ENCODE measurements at places on chromosomes 6 and 20.

DNA sequence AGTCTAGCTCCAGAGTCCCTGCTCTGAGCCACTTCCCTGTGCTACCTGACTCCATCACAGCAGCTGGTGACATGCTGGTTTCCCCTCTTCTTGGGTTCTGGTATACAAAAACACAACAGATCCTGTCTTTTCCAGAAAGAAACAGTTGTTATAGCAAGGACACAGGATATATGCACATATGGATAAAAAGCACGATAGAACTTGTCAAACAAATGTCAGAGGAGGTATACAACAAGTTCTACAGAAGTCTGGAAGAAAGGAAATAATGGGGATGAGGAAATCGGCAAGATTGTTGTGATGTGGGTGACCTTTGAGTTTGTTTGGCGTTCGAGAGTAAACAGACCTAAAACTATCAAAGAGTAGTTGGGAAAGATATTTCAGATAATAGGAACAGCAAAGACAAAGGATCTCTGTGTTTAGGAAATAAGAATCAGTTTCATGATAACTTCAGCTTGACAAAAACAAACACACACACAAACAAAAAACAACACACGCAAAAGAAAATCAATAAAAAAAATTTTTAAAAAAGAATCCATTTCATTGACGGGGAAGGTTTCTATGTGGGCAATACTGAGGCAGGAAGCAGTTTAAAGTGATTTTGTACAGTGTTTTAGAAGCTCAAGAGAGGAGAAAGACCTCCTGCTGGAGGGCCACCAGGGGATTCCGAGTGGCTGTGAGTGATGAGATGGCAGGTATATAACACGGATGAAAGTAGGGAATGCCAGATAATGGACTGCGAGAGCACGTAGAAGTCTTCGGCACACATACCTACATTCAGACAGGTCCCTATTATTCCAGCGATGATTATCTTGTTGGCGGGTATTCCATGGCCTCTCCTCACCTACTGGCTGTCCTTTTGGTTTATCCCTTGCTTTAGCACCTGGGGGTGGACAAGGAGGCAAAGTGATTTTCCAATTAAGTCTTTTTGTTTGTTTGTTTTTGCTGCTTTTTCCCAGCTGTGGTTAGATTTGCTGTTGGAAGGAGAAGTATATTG, 174.9 kb downstream of the HS3ST5 start:
- no peak for DNase-seq

DNA sequence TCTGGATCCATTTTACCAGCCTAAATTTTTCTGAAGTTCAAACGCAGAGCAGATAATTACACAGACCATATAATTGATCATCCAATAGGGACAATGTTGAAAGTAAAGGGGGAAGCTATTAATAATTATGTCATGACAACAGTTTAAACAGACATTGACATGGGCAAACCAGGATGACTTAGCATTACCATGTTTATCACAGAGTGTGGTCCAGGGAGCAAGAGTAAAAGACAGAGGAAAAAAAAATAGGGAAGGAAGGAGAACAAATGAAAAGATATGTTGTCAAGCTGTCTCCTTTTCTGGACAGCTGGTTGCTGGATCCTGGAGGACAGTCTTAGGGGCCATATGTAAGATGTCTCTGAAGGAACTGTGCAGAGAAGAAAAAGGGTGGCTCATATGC, 69.4 kb upstream of the FBXL4 start:
- no peak for DNase-seq

DNA sequence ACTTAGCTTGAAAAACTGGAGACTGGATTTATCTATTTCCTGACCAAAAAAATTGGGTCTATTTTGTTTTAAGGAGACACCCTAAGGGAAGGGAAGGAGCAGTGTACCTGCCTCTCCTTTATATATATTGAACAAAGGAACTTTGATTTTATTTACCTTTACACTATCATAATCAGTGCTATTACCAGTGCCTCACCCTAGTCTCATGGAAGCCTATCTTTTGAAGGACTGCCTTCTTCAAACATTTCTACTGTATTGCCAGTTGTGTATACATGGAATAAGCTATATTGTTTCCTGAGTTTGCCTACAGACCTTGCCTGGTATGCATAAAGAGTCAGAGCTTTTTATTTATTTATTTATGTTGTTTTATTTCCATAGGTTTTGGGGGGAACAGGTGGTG, 124.9 kb downstream of the UTRN start:
- DNase-seq: no peak

DNA sequence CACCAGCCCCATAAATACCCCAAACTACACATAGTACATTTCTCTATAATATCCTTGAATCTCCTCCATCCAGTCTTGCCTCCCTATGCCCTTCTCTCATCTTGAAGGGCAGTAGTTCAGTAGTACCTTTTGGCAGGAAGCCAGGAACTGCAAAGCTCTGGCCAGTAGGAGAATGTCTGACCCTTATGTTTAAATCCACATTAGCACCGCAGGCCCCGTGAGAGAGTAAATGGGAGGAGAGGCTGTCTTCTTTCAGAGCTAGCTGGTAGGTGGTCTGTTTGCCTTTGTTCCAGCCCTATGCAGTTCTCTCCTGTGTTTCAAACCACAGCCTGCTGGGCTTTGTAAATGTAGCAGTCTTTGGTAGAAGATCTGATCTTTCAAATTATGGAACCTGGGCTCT, 690.7 kb downstream of the DOK5 start:
- DNase-seq: no peak

DNA sequence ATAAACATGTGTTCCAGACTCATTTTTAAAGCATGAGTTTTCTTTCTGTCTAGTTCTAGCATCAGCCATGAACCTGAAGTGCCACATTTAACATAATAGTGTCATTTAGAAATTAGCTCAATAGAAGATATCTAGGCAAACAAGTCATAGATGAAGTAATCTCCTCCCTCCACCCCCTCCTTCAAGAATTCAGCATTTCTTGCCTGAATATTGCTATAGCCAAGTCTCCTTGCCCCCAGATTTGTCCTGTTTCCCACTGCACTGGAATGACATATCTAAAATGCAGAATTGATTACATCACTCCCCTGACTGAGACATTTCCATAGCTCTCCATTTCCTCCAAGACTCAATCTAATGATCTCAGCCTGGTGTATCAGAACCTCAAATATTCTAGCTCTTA, 134.9 kb upstream of the BACH2 start:
- no peak for DNase-seq

DNA sequence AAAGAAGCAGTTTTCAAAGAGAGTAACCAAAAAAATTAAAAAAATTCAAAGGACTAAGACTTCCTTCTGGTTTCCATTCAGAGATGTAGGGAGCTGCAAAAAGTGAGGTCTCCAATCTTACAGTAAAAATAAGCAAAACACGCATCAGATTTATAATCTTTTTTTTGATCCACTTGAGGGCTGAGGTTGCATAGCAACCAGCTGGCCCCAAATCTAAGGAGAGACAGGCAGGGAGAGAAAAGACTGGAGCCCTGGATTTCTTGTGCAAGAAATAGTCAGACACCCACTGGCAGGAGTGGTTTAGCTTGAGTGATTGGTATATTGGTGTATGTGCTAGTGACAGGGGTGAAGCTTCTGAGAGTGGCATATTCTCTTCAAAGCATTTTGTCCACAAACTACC, 135.9 kb upstream of the FUT9 start:
- no peak for DNase-seq

DNA sequence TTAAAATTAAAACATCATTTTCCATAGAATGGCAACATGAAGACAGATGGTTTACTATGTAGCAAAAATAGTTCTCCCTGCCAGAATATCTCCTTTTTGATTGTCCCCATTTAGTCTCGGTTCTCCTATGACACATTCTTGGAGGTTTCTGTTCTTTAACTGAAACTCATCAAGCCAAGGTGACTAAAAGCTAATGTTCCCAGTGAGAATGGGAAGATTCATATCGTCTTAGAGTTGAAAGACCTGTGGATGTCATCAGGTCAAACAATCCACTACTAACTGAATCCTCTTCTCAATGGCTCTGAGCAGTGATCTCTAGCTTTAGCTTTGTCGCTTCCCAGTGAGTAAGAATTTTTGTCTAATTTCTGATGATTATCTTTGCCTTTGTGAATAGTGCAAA, 1.3 kb upstream of the DOK5 start:
- no peak for DNase-seq

- DNase-seq: no peak
Observed at GRCh38 chr6:157813191-157813590, 9.9 kb upstream of the SNX9 start.

- DNase-seq: no peak
Observed at GRCh38 chr6:134340179-134340975, 22.5 kb upstream of the SGK1 start.

DNA sequence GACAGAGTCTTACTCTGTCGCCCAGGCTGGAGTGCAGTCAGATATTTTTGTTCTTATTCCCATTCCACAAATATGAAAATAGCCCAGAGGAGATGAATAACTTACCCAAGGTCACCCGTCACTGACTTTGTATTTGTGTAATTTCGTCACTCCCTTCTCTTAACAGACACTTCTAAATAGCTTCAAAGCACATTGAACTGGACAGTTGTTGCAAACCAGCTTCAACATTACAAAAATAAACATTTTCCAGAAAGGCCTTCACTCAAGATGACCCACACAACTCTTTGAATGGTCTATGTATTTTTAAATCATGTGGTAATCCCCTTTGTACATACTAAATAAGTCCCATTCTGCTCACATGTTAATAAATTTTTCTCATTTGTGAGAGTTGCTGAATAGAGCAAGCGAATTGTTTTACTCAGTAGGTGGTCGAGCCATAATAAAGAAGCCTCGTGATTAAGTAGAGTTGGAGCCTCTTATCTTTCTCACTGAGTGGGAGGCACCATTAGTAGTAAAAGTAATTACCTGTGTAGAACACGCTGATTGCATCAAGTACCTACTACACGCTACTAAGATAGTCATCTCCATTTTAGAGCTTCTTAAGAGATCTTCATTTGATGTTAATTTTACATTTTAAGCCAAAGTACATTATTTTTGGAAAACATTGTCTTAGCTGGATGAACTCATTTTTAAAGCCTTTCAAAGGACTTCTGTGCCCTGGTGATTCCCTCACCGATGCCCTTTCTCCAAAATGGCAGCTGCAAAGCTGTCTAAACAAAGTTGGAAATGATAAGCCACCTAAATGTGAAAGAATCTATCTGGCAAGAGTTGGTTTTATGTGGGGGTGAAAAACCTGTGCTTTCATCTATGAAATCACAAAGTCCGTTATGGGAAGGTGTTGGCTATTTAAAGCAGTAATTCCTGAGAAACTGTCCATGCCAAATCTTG, 110.0 kb downstream of the TSHZ2 start:
- no peak for DNase-seq

- no peak for DNase-seq
Observed at GRCh38 chr6:45415315-45415714, 37.6 kb upstream of the SUPT3H start.

- no peak for DNase-seq
Observed at GRCh38 chr20:24851346-24852019, 97.6 kb upstream of the CST7 start.

GRCh38 chr6:46763466-46763865, 16.7 kb downstream of the ANKRD66 start:
- DNase-seq: no peak

DNA sequence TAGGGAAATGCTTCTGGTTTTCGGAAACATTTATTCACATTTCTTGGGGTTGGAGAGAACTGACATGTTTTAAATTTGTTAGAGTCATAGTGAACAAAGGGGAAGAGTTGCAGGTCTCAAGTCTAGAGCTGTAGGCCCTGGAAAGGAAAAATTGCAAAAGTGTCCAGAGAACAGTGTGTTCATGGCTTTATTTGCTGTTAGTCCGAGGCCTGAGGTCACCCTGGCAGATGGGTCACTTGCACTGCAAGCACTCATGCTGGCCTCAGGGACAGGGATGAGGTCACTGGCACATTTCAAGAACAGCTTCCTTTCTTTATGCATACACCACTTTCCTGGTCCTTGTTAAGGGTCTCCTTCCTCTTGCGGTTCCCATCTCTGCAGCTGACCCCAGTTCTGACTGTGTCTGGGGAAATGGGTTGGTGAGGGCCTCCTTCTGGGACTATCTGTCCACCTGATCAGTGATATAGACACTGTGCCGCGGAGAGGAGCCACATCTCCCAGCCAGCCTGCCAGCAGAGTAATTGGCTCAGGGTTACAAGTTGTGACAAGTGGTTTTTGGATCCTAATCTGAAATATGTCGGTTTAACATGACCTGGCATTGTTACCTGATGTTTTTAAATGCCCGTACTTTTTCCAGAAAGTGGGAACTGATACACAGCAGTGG, 194.0 kb downstream of the EYA4 start:
- DNase-seq: no peak

DNA sequence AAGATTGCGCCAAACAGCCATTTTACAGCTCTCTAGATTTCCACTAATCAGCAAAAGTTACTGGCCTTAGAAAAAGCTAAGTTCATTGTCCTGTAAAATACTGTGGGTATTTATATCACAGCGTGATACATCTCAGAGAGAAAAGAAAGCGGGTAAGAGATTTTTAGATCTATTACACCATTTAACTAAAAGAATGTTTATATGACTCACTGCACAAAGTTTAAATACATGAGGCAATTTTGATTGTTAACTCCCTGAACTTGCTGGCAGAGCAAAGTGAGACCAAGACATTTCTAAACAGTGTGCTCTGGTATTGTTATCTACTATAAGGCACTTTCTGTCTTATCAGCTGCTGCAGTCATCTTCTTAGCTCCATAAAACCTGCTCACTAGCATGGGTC, 314.3 kb downstream of the EPHA7 start:
- no peak for DNase-seq

GRCh38 chr6:131067521-131067920, 4.5 kb upstream of the EPB41L2 start:
- no peak for DNase-seq
